ENCODE measurements at places on chromosomes 5 and 9.

GRCh38 chr5:43065387-43065947 is 25.3 kb upstream of the ANXA2R start:
- ATAC-seq: no peak

- no peak for ATAC-seq
These were observed 13.0 kb downstream of the ACTL7B start for GRCh38 chr9:108842610-108843295.

- ATAC-seq: no peak
These were observed 7.3 kb downstream of the EGFLAM start for GRCh38 chr5:38265546-38266179.

- ATAC-seq: no peak
These were observed 158.8 kb downstream of the GAS1 start for GRCh38 chr9:86788456-86788855.

GRCh38 chr5:143016777-143017516 is 246.8 kb downstream of the ARHGAP26 start:
- ATAC-seq: no peak

DNA sequence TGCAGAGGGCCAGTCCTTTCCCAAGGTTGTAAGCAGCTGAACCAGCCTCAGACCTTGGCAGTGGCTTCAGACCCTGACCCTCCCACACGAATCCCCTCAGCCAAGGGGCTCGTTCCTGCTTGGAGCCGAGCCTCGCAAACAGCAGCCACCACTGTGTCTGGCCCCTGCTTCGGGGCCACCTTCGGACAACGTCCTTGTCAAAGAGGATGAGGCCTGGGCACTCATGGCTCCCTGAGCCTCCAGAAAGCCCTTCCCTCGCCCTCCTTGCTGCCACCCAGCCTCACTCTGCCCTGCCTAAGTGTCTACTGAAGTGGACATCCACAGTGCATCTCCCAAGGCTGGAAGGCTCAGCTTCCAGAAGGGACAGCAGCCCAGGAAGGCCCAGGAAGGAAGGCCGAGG is 161.7 kb downstream of the OLFM1 start:
- no peak for ATAC-seq

- no peak for ATAC-seq
These were observed 54.4 kb upstream of the HCN1 start for GRCh38 chr5:45750574-45750973.

- ATAC-seq: no peak
These were observed 32.3 kb downstream of the ERP44 start for GRCh38 chr9:100066539-100066938.

GRCh38 chr5:171092194-171092593 is 216.9 kb upstream of the TLX3 start:
- no peak for ATAC-seq

DNA sequence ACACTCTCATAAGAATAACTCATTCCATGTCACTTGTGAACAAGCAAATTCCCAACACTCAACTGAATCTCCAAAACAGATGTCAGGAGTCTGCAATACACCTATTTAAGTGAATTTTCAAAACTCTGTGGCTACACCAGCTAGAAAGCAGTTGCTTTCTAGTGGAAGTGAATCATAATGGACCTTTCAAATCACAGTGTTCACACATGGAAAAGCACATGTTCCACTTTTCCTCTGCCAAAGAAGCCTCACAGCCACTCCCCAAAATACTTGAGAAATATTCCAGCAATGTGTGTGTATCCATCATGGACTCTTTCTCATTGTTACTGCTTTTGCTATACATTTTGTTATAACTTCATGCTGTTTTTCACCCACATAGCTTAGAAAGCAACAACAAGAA is 17.4 kb downstream of the MARCHF3 start:
- ATAC-seq: no peak

- peak; percentile 33 for ATAC-seq
These were observed 39.9 kb downstream of the DDX46 start for GRCh38 chr5:134798468-134798867.

GRCh38 chr5:107876261-107876660 is 205.5 kb upstream of the EFNA5 start:
- no peak for ATAC-seq

DNA sequence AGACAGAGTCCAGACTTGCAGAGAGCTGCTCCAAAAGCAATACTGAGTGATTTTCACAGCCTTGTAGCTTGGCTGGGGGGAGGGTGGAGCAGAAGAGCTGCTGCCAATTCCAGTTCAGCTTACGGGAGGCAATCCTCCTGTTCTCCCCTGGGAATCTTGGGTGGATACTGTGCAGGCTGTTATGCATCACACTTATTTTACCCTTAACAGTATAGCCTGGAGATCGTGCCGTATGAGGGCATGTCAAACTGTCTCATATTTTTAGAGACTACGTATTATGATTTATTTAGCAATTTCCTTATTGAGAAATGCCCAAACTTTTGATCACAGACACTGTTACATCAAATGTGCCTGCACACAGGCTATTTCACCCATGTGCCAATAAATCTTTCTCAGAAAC is 85.2 kb downstream of the BASP1 start:
- ATAC-seq: no peak
